Eye (tissue), 1 donor: ENCODE measurements at places on chromosomes 2 and 18.
A peak's percentile ranks its signal among the peaks of the same experiment; 100 is the strongest.

- DNase-seq: peak; percentile 79
These were observed 15.1 kb downstream of the SH2D6 start for GRCh38 chr2:85433511-85434089.

GRCh38 chr2:31404302-31404701 is 10.2 kb downstream of the XDH start:
- DNase-seq: no peak

DNA sequence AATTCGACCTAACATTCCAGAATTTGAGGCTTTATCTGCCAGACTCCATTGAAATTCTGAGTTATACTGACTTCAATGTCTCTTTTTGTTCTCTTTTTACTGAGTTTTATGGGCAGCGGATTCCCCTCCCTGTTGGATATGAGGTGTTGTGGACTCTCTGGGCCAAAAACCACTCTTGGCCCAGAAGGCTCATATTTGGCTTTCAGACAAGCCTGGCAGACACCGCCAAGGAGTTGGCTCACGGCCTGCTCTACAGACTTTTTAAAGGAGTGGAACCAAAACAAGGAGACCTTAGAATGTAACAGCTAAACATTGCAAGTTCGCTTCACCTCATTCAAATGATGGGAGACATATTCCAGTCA is 206.4 kb upstream of the NCKAP5 start:
- DNase-seq: no peak

- no peak for DNase-seq
These were observed 19.5 kb downstream of the NFE2L2 start for GRCh38 chr2:177245010-177245422.

GRCh38 chr2:127072396-127072795 is 34.6 kb downstream of the BIN1 start:
- no peak for DNase-seq

- DNase-seq: no peak
These were observed 314.0 kb downstream of the MEIS1 start for GRCh38 chr2:66748939-66749338.

GRCh38 chr2:165877565-165878550 is 75.7 kb downstream of the TTC21B start:
- no peak for DNase-seq

GRCh38 chr18:7577706-7578105 is 10.6 kb downstream of the PTPRM start:
- peak; percentile 77 for DNase-seq

DNA sequence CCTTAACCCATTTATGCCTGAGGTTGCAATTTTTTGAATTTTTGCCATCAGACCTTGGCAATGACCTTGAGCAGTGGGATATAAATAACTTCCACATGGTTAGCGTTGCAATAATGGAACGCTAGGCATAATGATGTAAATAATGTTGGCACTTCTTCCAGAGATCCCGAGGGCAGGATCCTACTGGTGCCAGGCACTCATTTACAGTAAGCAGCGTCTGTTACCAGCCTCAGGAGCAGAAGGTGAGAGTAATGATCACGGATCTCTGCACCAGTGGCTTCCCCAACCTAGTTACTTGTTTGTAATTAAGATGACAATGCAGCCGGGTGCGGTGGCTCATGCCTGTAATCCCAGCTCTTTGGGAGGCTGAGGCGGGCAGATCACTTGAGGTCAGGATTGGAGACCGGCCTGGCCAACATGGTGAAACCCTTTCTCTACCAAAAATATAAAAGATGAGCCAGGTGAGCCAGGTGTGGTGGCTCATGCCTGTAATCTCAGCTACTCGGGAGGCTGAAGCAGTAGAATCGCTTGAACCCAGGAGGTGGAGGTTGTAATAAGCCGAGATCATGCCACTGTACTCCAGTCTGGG is 41.9 kb downstream of the CPO start:
- DNase-seq: peak; percentile 27

GRCh38 chr2:32355976-32356680 is 695 bp upstream of the BIRC6 start:
- DNase-seq: no peak

- no peak for DNase-seq
These were observed 42.1 kb downstream of the TPGS2 start for GRCh38 chr18:36786686-36787085.

DNA sequence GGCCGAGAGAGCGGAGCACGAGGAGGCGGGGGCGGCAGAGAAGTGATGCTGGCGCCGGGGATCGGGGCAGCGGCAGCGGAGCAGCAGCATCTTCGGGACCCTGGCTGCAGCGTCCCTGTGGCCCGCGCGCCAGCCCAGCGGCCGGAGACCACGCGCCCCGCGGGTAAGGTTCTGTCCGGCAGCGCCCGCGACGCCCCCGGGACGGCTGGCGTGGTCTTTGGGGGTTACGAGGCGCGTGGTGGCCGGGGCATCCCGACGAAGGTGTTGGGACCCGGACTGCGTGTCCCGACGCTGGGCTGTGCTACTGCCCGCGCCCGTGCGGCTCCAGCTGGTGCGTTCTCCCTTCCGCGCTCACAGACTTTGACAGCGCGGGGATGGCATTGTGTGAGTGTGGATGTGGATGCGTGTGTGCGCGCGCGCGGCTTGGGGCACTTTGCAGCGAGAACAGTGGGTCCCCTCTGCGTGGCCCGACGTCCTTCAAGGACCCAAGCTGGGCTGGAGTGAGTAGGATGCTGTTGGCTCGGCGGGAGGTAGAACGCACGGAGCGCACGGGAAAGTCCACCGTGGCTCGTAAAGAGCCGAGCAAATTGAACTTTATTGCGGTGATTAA is 405.0 kb downstream of the XIRP2 start:
- DNase-seq: peak; percentile 88

DNA sequence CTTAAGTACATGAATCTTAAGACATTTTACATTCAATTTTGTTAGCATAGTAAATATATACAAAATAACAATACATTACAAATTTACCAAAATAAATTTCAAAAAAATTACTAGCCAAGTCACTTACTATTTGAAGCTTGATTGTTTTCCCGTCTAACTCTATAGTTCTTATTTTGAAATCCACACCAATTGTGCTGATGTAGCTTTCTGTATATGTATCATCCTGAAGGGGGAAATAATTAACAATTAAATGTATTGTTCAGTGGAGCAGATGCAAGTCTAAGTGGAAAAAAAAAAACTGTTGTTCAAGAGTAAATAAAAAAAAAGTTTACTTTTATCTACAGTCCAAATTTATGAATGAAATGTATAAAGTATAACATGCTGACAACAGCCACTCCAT is 32.1 kb downstream of the RAB1A start:
- no peak for DNase-seq

GRCh38 chr2:46187112-46187618 is 110.0 kb upstream of the EPAS1 start:
- no peak for DNase-seq

DNA sequence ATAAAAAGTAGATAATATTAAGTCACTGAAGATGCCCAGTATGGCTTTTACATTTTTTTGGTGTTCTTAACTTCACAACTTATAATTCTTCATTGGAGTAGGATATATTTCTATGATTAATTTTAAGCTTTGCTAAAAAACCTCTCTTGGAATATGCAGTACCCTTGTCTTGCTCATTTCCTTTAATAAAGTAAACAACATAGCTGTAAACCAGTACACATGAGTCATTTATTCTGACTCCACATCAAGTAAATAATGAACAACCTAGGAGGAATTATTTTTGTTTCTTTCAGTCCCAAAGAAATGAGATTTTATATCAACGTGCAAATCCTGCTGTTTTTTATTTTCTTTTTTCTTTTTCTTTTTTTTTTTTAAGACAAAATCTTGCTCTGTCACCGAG is 869.1 kb downstream of the CNTNAP5 start:
- no peak for DNase-seq

- DNase-seq: no peak
These were observed 315.1 kb upstream of the EPAS1 start for GRCh38 chr2:45982096-45982495.
